T-cell (primary cell): ENCODE measurements at places on chromosomes 3 and 15. TPM values are rescaled to one million over a fixed set of nuclear protein-coding genes. Genes with fewer than 3 reads are reported as not detected.

The ALDH1A3 gene
- 0.26 TPM for total RNA-seq

The PLA2G4F gene
- total RNA-seq: 0.16 TPM

DNA sequence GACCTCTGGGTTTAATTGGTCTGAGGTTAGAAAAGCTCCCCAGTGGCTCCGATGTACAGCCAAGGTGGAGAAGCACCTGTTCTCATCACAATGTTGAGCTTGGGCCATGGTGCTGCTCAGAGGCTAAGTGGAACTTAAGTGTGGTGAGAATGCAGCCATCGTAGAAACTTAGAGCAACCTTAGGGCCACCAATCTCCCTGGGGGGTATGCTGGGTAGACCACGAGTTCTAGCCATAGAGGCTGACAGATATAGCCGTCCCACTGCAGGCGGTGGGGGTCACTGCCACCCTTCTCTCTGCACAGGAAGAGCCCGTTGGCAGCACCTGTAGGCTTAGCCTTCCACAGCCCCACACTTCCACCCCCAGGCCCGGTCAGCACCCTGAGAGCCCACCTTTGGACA, 38.0 kb downstream of the MGLL start:
- no peak for DNase-seq

- no peak for DNase-seq
Measured at GRCh38 chr15:70204652-70205051, 106.9 kb upstream of the TLE3 start.

The FSTL1 gene
- 0.76 TPM for total RNA-seq

DNA sequence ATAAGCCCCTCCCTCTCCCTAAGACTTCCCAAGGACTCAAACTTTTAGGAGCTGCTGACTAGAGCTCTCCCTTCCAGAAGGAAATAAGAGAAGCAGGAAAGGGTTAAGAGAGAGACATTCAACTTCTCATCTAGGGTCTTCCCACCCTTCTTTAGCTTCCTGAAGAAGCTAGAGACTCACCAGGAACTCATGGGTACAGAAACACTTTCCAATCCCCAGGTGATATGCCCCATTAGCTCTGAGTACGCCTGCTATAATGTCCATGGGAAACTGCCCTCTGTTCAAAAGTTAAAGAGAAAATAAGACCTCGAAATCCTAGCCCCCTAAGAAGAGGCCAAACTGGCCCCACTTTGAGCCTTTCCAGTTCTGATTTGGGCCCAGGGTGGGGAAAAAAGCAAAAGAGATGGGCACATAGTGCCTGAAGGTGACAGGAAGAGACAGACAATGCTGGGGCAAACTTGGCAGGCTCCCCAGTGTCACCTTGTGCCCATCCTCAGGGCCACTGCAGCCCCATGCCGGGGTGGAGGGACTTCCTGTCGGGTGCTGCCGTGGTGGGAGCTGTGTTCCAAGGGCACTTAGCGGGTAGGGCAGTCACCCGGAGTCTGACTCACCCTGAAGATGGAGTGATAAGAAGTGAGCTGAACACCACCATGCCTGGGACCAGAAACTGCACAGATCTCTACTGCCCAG, 29.5 kb downstream of the CCDC12 start:
- DNase-seq: peak; percentile 70

The USP8 gene
- total RNA-seq: 52.7 TPM

DNA sequence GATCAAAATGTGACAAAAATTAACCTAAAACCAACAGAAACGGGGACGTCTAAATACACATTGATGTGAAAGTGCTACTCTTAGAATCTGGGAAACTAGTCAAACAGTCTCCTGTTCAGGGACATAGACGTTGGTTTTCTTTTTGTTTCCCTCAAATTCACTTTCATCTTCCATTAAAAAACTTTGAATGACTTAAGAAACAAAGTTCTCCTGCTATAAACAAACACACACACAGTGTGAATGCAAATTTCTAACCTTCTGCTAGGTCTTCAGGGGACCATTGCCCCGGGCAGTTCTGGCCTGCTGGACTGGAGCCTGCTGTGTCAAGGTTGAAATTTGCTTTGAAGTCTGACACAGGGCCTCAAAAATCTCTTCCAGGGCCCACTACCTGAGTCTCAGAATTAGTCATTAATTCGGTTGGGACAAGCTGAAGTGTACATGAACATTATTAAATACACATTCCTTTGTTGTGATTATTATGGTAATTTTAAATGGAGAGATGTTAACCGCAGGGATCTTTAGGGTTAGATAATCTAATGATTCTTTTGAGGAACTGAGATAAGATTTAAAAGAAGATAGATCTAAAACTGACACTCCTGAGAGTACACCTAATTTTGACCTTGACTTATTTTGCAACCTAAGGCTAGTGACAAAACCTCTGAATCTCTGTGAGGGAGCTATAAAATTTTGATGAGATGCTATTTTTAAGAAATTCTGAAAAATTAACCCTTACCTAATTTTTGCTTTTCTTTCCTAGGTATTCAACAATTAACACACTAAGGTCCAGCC, 1260.4 kb downstream of the ROBO1 start:
- no peak for DNase-seq

DNA sequence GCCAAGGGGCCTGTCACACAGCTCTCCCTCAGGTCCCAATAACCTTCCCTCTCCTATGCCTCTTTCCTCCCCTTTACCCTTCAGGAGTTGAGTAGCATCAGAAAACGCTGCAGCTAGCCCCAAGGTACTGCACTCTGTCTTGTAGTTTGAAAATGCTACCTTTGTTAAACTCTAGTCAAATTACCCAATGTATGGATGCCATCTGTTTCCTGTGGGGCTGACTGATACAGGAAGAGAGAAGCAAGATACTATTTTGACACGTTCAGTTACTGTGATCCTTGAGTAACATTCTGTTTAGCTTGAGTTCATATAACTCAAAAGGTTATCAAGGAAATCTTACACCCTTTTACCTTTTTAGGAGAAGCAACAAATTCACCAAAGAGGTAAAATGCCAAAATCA, 493.1 kb downstream of the FHIT start:
- DNase-seq: no peak

DNA sequence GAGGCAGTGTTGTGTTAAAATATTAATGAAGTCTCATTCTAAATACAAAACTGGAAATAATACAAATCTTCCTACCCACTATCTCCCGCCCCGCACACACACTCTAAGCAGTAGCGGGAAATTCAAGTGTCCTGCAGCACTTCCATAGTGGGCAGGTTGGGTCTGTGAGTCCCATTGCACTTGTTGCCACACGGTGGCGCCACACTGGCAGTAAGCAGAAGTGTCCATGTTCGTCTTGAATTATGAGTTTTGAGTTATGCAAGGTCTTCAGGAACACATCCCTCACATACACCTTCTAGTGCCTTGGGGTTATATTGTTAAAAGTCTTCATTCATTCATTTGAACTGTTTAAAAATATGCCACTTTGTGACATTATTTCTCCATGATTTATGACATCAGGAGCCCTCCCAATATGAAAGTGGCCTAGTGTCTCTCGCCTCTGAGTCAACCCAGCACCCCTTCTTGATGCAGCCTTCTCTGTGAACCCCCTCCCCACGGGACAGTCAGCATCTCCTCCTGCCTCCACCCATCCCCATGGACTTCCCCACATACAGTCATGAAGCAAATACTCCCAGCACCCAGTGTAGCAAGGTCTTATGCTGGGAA, 17.6 kb upstream of the CCDC174 start:
- peak; percentile 51 for DNase-seq

The DCLK3 gene
- not detected for total RNA-seq

GRCh38 chr3:95609411-95609810, 1205.0 kb upstream of the EPHA6 start:
- no peak for DNase-seq

The SAMD7 gene
- not detected for total RNA-seq

DNA sequence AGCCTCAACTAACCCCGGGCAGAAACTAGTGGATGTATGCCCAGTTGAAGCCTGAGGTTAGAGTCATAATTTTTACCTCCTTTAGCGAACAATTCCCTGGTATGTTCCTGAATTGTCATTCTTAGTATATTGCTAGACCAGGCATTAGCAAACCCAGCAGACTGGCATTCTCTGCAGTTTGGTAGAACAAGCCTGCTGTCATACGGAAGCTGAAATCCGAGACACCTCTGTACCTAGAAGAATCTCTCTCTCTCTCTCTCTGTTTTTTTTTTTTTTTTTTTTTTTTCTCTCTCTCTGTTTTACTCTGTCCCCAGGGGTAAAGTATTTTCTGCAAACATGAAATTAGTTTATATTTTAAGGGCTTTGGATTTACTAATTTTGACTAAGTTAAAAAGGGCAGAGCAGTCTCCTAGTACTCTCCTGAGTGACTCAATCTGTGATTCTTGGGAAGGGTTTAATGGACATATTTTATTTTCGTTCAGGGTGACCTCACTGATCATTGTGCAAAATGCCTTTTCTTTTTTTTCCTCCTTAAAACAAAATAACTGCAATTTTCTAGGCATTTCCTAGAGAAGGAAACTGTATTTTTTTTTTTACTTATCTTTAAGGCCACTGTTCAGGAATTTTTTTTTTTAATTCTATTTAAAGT, 133.6 kb upstream of the ICE2 start:
- no peak for DNase-seq

DNA sequence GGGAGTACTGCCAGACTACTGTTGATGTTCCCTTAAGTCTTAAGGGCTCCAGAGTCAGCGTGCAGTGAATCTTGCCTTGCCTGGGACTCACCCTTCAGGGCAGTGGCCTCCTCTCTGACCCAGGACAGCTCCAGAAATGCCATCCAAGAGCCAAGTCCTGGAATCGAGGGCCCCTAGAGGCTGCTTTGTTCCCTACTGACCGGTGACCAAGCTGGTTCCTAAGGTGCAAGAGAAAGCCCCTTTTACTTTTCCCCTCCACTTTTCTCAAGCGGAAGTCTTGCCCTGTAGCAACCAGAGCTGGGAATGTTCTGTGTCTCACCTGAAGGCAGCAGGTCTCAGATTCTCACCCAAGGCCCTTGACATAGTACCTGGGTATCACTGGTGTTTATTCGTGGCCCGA, 238.0 kb downstream of the DOCK3 start:
- DNase-seq: no peak

- no peak for DNase-seq
Measured at GRCh38 chr15:66786708-66787488, 84.9 kb downstream of the SMAD6 start.

DNA sequence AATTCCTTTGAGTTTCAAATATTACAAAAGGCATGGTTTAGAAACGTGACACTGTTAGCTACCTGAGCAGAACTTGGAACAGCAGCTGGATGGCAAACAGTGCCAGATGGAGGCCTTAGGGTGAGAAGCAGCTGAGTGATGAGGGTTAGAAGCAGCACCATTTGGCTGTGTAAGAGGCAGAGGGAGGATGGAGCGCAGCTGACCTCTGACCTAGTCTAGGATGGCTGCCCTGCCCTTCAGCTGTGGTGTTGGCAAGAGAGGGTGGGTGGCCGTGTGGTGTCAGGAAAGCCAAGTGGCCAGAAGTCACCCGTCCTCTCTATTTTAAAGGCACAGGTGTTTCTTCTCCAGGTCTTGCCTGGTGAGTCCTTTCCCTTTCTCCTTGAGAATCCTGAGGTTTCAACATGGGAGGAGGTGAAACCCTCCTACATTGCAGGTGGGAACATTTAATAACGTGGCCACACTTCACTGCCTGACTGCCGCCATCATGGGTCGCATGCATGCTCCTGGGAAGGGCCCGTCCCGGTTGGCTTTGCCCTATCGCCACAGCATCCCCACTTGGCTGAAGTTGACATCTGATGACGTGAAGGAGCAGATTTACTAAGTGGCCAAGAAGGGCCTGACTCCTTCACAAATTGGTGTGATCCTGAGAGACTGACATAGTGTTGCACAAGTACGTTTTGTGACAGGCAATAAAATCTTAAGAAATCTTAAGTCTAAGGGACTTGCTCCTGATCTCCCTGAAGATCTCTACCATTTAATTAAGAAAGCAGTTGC, 17.6 kb downstream of the BCL2L10 start:
- no peak for DNase-seq

GRCh38 chr15:91356083-91356482, 256.0 kb downstream of the SV2B start:
- no peak for DNase-seq

DNA sequence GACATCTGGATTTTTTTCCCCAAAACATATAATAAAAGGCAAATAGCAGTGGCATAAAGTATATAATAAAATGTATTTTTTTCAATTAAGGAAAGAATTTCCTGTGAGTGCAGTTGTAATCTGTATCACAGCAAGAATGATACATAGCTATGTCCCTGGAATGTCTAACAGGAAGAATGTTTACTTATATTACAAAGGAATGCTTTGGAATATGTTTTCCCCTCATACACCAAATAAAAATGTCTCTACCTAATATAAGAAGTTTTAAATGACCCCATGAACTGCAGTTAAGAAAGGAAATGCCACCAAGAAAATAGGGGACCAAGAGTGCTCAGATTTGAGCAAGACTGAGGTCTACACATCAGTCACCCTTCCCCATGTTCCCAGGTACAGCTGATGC, 38.0 kb upstream of the ATP11B start:
- DNase-seq: no peak

- no peak for DNase-seq
Measured at GRCh38 chr15:25244731-25245585, 193.9 kb downstream of the UBE3A start.

DNA sequence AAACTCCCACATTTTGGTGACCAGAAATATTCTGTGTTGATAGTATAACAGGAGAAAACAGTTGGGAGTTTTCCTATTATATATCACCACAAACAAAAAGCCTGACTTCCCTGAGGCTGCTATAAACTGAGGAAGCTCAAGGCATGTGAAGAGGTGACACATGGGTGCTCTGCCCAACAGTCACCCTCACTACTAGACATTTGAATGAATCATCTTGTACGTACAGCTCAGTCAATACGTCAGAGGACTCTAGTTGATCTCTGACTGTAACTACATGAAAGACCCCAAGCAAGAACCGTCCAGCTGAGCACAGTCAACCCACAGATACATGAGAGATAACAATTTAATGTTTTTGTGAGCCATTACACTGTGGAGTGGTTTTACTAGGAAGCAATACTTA, 338.3 kb upstream of the ATP11B start:
- no peak for DNase-seq

GRCh38 chr3:160140756-160141155, 84.5 kb upstream of the C3orf80 start:
- no peak for DNase-seq
